NCI-H187 treated with DMSO at 0.1 percent for 48 hours (cell line): ENCODE measurements at places on chromosomes 7 and 10.

- no peak for DNase-seq
These were observed 75.0 kb upstream of the ADAM12 start for GRCh38 chr10:126463286-126463685.

DNA sequence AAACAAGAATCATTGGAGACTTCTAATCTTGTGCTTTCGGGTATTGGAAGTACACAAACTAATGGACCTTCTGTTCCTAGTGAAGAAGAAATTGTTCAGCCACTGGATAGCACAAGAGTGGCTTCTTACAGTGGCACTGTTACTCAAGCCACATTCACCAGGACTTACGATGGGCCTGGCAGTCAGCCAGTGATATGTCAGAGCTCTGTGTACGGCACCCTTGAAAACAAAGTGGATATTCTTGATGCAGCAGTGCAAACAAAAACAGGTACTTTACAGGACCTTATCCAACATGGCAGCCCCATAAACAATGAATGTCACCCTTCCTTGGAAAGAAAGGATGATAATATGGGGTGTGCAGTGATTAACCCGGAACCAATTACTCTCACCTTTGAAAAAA, 61.6 kb downstream of the TASOR2 start:
- peak; percentile 0 for DNase-seq

- DNase-seq: no peak
These were observed 104.6 kb upstream of the INSIG1 start for GRCh38 chr7:155192961-155193640.

DNA sequence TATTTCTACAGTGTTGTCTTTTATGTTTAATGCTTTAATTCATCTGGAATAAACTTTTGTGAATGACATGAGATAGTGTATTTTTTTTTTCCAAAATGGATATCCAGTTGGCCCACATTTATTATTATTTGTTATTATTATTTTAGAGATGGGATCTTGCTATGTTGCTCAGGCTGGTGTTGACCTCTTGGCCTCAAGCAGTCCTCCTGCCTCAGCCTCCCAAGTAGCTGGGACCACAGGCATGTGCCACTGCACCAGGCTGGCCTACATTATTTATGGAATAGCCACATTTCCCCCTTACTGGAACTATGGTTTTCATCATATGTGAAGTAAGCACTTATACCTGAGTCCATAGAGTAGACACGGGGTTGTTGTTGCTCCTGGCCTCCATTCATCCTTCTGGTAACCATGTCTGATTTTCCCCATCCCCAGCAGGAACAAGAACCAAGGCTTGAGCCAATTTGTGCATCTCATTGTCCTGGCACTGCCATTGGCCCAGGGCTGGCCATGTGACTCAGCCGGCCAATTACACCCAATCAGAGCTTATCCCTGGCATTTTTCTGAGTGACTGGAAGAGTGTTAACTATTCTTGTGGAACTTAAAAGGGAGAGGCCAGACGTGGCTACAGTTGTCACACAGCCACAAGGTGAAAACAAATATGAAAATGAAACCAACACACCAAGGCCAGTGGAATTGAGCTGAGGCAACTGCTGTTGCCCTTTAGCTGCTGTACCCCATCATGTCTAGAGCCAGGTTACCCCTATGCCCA, 23.1 kb downstream of the PRF1 start:
- DNase-seq: no peak

GRCh38 chr10:35834877-35835494, 192.9 kb upstream of the FZD8 start:
- no peak for DNase-seq

DNA sequence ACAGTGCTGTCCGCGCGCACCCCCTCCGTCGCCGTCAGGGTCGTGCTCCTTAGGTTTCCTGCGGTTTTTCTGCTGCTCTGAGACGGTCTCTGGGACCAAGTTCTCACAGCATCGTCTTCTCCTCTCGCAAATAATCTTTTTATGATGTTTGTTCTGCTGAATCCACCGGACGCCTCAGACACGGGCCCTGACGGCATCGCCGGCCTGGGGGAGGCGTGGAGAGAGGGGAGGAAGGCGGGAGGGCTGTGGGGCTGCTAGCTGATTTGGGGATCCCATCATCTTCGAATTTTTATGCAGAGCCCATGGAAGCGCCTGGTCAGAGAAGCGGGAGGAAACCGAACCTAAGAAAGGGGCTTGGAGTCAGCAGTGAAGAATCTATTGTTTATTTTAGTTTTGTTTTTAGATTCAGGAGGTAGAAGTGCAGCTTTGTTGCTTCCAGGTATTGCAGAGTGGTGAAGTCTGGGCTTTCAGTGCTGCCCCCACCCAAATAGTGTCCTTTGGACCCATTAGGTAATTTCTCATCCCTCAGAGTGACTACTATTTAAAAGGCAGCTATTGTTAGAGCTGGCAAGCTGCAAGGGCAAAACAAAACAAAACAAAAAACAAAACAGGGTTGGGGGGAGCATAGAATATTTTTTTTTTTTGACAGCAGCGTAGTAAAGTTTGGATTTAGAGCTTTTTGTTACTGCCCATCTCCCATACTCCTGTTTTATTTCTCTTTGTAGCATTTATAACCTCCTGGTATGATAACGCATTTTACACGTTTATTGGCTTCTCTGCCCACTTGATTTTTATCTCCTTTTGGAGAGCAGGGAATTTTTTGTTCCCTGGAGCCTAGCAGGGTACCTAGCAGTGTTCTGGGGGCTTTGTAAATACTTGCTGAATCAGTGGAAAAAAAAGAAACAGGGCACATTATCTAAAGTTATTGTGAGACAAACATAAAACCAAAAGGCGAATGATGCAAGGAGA, 92.6 kb downstream of the SPAG6 start:
- DNase-seq: no peak

- DNase-seq: no peak
These were observed 58.1 kb downstream of the ITGA8 start for GRCh38 chr10:15661574-15661973.

DNA sequence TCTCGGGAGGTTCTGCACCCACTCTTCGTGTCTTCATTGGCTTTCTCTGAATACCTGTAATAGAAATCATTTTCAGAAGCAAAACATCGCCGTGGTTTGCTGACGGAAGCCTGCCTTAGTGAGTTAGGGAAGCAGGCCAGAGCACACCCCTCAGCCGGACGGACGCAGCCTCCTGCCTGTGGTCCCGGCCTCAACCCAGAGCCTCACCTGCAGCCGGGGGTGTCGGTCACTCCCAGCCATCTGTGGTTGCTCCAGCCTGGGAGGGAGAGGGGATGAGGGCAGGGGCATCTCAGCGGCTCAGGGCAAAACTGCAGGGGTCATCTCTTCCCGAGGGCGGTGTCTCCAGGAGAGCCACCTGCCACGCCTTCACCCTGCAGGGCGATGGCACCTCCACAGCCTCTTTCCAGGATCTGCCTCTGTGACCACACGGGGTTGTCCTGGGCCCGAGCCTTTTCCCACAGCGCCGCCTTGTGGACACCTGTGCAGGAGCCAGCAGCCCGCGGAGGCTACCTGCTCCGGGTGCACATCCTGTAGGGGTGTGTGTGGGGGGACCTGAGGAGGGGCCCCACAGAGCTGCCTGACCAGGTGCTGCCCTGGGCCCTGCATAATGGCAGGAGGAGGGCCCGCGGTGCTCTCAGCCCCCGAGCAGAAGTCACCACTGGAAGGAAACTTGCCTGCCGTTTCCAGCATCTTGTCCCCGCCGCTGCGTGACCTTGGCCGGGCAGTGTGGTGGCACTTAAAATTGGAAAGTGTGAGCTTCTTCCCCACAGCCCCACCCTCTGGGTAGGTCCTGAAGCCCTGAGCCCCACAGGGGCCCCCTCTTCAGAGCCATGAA, 21.6 kb upstream of the AP5Z1 start:
- no peak for DNase-seq

- DNase-seq: no peak
These were observed 33.0 kb downstream of the TPST1 start for GRCh38 chr7:66237906-66238772.

GRCh38 chr10:11286261-11286852, 268.7 kb downstream of the CELF2 start:
- DNase-seq: no peak

DNA sequence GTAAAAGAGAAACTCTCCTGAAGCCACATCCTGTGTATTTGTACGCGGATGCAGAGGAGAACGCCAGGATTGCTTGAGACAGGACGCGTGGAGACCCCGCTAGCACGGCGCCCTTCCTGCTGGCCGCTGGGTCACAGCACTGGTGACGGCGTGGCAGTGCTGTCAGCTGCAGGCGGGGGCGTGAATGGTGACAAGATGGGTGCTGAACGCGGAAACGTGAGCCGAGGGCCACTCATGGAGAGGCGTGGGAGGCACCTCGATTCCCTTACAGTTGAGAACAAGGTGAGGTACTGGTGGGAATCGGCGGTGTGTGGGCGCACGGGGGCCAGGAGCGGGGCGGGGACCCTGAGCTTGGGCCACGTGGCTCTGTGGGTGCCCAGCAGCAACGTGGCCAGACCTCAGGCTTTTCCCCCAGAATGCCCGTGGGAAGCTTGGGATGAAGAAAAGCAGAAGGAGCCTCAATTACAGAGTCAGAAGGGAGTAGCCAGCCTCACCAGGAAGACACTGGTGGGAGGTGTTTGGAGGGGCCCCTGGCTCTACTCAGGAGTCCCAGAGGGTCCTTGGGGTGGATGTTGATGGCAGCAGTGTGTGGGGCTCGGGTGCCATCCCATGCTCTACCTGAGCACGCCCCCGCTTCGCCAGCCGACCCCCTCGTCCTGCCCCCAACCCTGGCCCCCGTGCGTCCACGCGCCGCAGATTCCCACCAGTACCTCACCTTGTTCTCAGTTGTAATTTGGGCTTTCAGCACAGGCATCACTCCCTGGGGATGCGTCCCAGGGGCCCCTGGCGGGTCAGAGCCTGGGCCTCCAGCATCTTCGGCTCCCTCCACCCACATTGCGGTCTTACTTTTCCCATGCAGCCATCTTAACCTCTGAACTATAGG, 208.4 kb upstream of the TCERG1L start:
- no peak for DNase-seq

GRCh38 chr10:112526139-112526538, 79.1 kb downstream of the VTI1A start:
- no peak for DNase-seq

DNA sequence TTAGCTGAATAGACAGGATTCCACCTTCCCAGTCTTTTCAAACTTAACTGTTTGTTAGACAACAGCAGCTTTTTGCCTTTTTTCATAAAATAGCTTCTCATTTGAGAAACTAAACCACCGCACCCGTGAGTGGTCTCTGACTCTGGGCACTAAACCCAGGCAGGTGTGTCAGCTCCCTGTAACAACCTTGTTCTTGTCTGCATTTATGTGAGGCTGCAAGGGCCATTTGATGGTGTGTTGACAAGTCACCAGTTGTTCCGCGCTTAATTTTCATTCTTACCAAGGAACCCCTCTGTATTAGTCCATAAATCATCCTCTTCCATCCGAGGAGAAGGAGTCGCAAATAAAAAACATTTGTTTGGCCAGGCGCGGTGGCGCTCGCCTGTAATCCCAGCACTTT, 1.5 kb downstream of the STOX1 start:
- no peak for DNase-seq

- DNase-seq: no peak
These were observed 20.9 kb upstream of the MTPN start for GRCh38 chr7:135998081-135998480.

DNA sequence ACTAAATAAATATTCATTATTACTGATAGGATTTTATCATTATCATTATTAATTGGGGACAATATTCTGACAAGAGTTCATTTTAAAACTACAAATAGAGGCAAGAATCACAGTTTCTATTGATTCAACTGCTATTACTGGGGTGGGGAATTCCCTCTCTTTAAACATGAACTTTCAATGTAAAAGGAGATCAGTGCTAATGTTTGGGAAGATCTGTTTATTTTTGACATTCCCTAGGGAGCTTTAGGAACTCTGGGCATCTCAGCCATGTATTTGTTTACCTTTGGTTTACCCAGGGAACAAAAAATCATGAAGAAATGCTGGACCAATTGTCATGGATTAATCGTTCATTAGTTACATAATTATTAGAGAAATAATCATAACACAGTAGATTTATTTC, 443.2 kb upstream of the AKR1E2 start:
- no peak for DNase-seq

DNA sequence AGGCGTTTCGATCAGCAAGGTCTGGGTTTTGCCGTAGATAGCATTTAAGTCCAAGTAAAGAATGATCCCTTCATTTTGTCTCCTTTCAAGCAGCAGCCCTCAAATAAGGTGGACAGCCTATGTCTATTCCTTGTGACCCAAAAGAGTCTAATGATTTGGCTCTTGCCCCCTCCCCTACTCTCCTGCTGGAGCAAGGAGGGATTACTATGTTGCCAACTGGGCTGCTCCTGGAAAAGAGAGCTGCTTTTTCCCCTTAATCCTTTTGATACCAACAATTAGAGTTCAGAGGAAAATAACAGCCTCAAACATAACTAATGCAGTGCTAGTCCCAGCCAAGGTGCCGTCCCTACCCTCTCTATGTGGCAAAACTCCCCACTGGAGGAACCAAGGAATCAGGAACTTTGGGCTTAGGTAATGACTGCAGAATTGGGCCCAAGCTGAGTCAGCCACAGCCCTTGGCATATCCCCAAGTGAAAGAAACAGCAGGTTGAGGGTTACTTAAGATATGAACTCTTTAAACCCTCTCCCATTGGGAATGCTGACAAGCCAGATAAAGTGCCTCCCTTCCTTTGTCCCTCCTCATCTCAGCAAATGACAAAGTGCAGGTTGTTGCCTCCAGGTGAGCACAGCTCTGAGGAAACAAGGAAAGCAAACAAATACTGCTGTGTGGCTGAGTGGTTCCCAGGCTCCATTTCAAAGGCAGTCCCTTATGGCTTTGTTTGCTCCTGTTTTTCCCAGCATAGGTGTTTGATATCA, 643.7 kb downstream of the INHBA start:
- no peak for DNase-seq

- peak; percentile 93 for DNase-seq
These were observed at the start of gene ZNF862 for GRCh38 chr7:149838224-149838991. ZNF862 (plus strand) TSS chr7:149838375; CDS start chr7:149838612, 237 bp downstream.

GRCh38 chr10:120770496-120770895, 80.7 kb upstream of the WDR11 start:
- no peak for DNase-seq

DNA sequence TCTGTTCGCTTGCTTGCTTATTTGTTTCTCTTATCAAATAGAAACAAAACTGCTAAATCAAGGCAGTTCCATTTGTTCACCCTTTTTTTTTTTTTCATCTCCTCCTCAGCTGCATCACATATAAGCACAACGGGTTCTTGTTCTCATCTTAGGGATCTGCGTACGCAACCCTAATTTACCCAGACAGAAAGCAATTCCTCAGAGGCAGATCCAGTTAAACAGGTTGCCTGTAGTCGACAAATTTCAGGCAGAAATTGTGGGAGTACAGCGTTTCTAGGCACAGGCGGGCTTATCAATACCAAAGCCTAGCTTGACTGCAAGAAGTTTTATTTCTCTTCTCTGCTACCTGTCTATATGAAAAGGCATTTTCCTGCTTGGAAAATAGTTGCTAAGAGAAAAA, 565.4 kb downstream of the NXPH1 start:
- DNase-seq: no peak
